ENCODE measurements at places on chromosomes 13 and 19.

DNA sequence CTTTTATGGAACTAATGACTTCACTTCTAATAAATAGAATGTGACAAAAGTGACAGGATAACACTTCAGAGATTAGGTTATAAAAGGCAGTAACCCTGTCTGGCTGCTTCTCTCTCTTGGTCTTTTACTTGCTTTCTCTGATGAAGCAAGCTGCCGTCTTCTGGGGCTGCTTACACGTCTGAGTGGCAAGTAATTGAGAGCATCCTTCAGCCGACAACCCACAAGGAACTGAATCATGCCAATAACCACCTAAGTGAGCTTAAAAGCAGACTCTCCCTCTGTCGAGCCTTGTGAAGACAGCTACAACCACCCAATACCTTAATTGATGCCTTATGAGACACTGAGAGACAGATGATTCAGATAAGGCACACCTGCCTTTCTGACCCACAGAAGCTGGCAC is 1091.2 kb downstream of the SLITRK1 start:
- no peak for DNase-seq

- no peak for DNase-seq
These were observed 454.9 kb downstream of the KLF5 start for GRCh38 chr13:73513751-73514150.

- DNase-seq: no peak
These were observed 2.8 kb upstream of the NLRP12 start for GRCh38 chr19:53826876-53827275.

DNA sequence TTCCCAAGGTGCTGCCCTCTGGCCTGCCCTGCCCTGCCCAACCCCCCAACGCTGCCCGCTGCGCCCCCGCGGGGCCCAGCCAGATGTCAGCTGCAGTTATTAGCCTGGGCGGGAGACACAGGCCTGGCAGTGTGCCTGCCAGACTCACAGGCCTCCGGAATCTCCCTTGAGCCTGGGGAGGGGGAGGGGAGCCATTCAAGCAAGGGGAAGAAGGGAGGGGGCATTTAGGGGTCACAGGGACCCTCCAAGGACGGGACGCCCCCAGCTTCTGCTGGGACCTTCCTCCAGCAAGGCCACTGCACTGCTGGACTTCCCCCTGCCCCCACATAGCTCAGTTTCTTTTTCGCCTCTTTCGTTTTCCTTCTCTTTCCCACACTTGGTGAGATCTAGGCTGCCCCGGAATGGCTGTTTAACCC is 2.6 kb upstream of the JUNB start:
- no peak for DNase-seq

- DNase-seq: no peak
These were observed 235.9 kb downstream of the DCT start for GRCh38 chr13:94243551-94243950.

GRCh38 chr19:29305268-29305667 is 92.3 kb upstream of the UQCRFS1 start:
- DNase-seq: no peak

- no peak for DNase-seq
These were observed 62.3 kb downstream of the ITGBL1 start for GRCh38 chr13:101514695-101515275.

DNA sequence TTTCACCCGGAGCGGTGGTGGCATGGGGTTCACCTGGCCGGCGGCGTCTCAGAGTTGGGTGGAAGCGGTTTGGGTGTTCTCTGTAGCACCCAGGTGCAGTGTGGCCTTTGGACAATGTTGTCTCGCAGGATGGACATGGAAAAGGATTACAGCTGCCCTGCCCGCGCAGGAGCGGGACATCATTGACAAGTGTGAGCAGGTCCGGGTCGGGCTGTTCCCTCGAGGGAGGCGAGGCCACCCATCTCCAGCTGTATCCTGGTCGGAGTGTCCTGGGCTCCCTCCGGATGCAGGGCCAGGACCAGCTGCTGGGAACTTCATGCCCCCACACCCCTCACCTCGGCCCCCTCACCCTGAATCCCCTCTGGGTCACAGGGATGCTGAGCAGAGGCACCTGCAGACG is 7.8 kb upstream of the ZNF14 start:
- no peak for DNase-seq

- DNase-seq: no peak
These were observed 219.4 kb downstream of the TUBA3C start for GRCh38 chr13:18962168-18962734.

DNA sequence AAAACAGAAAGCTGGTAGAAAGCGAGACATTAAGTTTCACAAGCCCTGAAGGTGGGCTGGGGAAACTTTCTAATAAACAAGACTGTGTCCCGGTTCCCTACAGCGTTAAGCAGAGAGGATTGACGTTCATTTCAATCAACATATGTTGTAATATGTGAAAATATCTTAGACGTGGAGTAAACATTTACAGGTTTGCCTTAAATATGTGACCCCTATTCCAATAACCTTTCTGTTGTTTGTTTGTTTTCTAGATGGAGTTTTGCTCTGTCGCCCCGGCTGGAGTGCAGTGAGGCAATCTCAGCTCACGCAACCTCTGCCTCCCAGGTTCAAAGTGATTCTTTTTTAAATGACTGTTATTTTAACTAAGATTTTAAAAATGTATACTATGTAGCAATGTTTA is 526.2 kb downstream of the SUCLA2 start:
- no peak for DNase-seq

DNA sequence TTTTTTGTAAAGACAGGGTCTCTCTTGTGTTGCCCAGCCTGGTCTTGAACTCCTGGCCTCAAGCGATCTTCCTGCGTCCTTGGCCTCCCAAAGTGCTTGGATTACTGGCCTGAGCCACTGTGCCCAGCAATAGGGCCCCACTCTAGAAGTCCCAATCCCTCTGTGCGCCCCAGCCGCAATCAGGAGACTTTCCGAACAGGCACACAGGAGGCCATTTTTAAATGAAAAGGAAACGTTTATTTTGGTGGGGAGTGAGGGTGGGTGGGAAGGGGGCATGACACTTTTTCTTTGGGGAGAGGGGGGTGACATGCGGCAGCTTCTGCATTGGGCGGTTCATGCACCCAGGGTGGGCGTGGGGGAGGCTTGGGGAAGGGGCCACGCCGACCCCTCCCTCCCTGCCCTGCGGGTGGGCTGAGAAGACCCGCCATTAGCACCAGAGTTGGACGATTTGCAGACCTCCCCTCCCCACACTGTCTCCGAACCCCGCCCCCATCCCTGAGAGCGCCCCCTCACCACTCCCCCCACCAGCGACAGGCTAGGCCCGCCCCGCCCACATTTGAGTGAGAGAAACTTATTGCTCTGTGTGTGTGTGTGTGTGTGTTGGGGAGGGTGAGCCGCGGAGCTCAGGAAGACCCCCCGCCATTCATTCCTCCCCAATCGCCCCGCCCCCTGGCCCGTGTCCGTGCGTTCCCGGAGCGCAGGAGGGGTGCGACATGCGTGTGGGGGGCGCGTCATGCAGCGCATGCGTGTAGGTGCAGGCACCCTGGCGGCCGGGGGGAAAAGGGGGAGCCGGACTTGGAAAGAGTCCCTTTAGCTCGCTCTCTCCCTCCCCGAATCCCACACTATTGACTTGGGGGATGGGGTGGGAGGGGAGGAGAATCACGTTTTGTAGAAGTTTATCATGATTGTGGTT is 17.2 kb downstream of the KCNC3 start:
- no peak for DNase-seq

DNA sequence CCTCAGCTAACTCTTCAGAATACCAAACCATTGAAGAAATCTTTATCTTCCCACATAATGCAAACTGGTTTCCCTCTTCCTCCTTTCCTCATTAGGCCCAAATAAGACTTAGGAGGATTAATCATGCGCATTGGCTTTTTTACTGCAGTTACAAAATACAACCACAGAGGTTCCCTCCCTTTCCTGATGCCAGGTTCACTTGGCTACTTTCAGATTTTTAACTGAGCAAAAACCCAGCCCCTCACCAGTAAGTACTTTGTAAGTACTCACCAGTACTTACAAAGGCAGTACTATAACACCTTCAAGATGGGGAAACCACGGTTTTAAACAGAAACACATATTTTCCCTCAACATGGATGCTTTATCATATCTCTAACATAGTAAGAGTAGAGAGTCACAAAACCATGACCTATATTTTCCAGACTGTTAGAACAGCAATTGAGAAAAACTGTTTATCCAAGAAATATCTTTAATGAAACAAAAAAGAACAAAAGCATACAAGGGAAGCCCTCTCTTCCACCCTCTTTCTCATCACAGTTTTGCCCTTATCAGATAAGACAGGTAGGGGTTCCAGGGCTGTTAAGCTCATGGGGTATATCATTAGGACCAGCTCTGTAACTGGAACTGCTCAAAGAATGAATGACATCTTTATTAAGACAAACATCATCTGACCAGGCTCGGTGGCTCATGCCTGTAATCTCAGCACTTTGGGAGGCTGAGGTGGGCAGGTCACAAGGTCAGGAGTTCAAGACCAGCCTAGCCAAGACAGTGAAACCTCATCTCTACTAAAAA is 12.7 kb downstream of the FOXO1 start:
- no peak for DNase-seq

DNA sequence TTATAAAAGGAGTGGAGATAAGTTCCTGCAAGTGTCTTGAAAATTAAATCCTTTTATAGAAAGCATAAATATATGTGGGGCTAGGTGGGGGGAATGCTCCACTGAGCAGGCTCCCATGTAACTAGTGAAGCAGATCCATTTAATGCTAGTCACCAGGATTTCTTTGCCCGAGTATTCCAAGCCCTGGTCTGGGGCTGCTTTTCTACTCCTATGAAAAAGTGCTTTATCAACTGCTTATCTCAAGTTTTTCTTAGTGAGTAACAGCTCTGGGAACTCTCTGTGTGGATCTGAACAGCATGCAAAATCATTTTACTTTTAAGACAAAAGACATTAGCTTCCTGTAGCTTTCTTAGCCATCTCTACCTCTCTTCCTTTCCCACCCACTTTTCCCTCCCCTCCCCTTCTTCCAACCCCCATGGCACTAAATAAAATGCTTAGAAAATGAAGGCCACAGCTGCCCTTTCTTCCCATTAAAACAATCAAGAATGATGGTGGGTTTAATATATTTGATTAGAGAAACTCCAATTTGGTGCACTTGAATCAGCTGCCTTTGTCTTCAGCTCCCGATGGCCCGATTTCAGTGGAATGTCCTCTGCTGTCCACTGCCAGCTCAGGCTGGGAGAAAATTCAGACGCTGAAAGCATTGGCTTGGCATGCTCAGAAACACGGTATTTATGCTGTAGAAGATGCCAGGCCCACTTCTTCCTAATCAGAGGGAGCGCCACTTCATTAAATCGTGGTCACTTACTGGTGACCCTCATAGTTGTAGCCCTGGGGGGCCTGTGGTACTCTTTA is 475.1 kb downstream of the FOXO1 start:
- no peak for DNase-seq

DNA sequence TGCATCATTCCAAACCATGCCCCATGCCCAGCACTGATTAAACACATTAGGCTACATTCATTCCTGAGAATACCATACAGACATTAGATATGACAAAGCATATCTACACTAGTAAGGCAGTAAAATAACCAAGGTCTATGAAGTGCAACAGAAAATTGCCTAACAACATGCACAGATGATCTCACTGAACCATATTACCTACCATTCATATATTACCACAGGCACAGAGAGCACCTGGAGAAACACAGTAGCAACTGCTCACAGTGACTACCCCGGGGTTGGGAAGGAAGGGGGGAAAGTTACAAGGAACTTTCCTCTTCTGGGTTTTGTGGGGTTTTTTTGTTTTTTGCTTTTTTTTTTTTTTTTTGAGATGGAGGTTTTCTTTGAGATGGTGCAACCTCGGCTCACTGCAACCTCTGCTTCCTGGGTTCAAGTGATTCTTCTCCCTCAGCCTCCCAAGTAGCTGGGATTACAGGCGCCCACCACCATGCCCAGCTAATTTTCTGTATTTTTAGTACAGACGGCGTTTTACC is 669.6 kb downstream of the UQCRFS1 start:
- no peak for DNase-seq

DNA sequence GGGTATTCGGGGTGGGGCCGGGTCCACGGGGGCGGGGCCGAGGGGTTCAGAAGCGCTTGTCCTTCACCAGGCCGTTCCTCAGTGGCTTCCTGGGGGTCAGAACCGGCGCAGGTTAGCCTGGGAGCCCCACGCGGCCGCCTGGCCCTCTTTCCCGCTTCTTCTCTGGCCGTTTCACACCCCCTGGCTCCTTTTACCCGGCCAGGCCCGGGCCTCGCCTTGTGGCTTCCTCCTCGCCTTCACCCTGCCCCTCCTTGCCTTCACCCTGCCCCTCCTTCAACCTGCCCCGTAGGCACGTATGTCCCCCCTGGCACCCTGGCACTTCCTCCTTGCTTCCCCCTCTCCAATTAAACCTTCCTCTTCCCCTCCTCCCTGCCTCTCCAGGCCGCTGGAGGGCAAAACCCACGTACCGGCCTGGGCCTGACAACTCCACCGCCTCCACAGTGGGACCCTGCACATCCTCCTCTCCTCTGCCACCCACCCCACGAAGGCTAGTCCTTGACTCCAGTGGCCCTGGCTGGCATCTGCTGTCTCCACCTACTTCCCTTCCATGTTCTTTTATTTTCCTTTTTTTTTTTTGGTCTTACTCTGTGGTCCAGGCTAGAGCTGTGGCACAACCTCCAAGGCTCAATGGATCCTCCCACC is 25.3 kb downstream of the CERS1 start:
- DNase-seq: no peak

DNA sequence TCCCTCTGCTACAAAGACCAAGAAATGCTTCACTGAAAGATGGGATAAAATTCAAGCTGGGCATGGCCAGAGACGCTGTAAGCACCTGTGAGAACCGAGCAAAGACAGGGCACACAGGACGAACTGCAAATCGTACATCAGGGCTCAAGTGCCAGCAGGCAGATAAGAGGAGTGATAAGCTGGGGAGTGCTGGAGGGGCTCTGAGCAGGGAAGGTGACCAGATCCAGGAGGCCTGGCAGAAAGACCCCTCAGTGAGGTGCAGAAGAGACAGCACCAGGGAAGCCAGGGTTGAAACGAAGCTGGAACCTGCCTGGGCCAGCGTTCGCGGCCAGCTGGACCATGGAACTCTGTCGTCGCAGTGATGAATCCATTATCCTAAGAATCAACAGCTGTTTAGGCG is 10.2 kb downstream of the RAB20 start:
- no peak for DNase-seq

DNA sequence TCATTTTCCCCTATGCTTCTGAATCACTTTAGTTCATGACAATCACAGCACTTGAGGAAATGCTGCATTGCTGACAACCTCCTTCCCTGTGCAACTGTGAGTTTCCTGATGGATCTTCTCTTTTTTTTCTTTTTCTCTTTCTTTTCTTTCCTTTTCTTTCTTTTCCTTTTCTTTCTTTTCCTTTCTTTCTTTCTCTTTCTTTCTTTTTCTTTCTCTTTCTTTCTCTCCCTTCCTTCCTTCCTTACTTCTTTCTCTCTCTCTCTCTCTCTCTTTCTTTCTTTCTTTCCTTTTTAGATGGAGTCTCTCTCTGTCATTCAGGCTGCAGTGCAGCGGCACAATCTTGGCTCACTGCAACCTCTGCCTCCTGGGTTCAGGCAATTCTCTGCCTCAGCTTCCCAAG is 247.9 kb upstream of the HTR2A start:
- no peak for DNase-seq

All from naive thymus-derived CD8-positive, alpha-beta T cell (primary cell).